ENCODE measurements at places on chromosomes 2 and 18.

GRCh38 chr18:48521723-48522122 is 17.1 kb upstream of the CTIF start:
- no peak for DNase-seq

GRCh38 chr2:175432021-175432420 is 250.5 kb upstream of the ATP5MC3 start:
- DNase-seq, result no peak

DNA sequence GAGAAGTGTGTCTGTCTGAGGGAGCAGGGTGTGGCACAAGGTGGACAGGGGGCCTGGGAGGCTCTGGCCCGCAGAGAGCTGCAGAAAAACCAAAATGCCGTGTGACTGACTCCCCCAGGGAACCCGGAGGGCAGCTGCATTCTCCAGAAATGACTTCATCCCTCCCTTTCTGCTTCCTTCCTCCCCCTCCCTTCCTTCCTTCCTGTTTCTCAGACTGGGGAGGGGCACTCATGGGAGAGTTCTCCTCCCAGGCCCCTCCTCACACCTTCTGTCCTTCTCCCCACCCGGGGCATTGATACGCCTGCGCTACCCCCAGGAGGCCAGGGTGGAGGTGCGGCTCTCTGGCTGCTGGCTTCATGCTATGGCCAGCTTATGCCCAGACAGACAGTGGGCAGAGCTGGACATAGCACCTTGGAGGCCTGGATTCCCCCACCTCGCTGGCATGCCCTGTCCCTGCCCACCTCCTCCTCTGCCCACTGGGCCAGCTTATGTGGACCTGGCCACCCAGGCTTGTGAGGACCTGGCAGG is 8.2 kb upstream of the GPR17 start:
- no peak for DNase-seq

- DNase-seq, result no peak
These were observed 7.7 kb downstream of the ITSN2 start for GRCh38 chr2:24352664-24353063.

DNA sequence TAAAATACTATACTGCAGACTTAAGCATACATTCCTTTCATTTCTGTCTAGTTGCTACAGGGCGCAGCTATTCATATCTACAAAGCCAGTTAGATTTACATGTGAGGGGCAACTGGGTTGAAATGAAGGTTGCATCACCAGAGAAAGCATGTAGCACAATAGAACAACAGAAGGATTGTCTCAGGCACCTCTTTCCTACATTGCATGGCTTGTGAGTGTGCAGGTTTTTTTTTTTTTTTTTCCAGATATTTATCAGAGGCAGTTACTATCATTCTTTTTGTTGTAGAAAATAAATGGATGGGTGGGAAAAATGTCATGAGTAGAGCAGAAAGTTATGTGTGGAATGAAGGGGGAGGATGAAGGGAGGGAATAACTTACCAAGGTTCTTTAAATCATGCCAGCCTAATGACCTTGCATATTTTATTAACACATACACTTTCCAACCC is 86.8 kb downstream of the ERBB4 start:
- no peak for DNase-seq

DNA sequence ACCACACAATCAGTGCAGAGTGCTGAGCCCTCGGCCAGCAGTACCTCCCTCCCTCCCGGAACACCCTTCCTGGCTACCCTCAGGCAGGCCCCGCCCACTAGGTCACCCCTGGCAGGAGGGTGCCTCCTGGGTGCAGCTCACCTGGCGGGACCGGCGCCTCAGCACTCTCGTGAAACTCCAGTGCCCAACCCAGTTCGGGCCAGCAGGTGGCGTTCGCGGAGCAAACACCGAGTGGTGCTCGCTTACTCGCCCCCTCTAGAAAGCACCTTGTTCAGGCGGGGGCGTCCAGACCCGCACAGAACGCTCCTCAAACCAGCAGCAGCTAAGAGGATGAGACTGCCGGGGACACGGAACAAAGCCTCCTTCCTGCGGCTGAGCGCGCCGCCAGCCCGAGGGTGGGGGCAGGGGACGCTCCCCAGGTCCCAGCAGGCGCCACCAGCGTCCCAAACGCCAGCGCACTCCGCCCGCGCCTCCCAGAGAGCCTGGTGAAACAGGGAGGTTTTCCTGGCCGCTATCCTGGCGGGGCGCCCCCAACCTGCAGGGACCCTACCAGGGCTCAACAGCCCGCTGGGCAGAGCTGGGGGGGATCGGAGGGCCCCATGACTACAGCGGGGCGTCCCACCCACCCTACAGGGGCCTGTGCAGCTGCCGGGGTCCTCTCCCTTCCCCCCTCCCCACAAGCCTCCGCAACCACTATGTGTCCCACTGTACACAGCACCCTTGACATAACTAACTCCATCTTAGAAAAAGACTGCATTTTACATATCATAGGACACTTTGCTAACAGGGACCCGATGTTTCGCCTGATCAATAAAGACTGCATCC is 44.7 kb downstream of the MRPS5 start:
- DNase-seq, result peak; percentile 93

GRCh38 chr18:35451032-35451431 is 46.7 kb downstream of the INO80C start:
- DNase-seq, result no peak

DNA sequence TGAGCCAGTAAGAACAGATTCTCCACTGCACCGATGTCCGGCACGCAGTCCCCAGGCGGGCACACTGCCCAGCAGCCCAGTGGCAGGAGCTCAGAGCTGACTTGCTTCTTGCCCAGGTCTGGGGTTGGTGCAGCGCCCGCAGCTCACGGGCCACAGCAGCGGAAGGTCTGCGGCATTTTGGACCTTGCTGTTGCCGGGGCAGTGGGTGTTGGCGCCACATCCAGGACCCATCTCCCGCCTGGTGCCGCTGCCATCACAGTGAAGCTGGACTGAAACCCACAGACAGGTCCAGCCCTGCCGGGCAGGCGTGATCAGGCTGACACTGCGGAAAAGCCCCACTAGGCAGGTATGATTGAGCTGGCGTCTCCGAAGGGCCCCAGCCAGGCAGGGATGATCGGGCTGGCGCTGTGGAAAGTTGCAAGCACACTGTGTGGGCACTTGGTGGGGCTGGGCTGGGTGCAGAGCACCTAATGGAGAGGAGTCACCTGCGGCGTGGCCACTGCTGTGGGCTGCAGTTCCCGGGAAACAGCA is 75.5 kb downstream of the SLC66A2 start:
- DNase-seq, result no peak

- no peak for DNase-seq
These were observed 87.4 kb downstream of the MDH1 start for GRCh38 chr2:63676135-63676534.

GRCh38 chr2:61178603-61179545 is 16.9 kb downstream of the C2orf74 start:
- DNase-seq, result peak; percentile 28

DNA sequence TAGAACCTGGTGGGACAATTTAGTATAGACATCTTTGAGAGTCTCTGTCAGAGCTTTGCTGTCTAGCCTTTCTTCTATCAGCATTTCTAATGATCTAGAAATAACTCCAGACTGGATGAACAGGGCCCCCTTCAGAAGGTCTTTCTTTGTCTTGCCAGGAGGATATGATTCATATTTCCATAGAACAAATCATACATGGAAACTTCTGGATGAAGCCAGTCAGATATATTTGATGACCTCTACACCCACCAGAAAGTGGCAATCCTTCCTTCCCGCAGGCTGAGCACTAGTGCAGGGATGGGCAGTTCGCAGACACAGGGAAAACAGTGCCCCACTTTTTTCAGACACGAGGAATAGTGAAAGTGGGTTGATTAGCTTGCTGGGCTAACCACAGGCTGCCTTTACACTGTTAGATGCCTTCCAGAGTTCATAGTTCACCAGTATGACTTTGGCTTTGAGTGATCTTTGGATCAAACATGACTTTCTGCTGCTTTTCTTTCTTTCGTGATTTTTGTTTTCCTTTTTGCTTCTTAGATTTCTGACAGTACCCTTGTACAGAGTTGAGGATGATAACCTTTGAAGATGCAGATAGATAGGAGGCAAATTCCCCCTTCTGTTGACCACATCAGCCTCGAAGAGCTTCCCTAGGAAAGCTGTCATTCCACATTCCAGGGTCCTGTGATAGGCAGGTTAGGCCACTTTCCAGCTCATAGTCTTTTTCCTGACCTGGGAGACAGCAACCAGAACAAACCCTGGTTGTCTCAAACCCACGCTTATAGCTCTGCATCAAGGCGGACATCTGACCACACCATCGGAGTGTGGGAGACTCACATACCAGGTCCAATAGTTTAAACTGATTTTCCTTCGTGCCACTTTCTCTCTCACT is 237.0 kb downstream of the ZNF407 start:
- no peak for DNase-seq

GRCh38 chr2:42317486-42317885 is 43.5 kb downstream of the COX7A2L start:
- no peak for DNase-seq

DNA sequence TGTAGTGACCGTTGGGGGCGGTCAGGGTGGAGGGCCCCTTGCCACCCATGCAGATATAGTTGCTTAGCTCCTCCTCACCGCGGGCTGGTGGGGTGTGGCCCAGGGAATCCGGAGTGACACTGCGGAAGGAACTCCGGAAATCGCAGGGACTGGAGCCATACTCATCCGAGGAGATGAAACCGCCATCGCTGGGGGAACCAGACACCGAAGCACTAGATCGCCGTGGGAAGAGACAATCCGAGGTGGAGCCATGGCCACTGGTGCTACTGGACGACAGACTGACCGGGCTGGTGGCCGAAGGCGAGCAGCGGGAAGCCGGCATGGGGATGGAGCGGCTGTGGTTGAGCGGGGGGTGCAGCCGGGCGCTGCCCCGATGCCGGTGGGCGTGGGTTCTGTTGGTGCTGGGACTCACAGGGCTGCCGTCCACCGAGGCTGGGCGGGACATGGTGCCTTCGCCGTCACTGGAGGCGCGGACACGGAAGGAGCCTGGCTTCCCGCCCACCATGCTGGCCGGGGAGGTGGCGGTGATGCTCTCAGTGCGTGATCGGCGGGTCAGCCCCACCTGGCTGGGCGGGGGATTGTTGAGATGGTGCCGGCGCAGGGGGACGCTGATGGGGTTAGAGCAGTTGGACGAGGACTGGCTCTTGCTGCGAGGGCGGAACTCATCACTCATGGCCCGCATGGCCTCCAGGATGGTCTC is 2.2 kb downstream of the IRS1 start:
- DNase-seq, result no peak

DNA sequence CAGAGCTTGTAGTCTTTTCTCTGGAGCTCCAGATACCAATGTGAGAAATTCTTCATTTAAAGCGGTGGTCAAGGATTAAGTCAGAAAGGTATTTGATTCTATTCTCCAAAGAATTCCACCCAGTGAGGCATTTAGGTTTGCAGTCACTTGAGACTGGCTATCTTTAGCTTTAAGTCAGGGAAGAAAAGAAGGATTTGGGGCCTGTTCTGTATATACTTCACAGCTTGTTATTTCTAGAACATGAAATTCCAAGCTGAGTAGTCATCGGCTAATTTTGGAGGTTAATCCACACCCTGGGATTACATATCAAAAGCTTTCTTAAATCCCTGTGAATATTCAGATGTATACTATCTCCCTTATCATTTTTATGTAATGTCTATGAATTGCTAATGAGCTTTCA is 39.4 kb downstream of the MYOM1 start:
- DNase-seq, result no peak

DNA sequence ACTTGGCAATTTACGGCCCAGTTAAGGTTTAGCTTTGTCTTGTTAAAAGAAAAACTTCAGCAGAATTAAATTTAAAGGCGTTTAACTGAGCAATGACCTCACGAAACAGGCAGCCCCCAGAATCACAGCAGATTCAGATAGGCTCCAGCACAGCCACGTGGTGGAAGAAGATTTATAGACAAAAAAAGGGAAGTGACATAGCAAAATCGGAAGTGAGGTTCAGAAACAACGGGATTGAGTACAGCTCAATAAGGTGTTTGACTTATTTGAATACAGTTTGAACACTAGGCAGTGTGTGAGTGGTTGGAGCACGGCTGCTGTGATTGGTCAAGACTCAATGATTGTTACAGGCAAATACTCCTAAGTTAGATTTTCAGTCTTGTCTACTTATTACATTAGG is 79.8 kb downstream of the MOGAT1 start:
- DNase-seq, result no peak

GRCh38 chr2:108403494-108403893 is 25.7 kb downstream of the SULT1C4 start:
- DNase-seq, result no peak

- DNase-seq, result no peak
These were observed 16.6 kb upstream of the CCNYL1 start for GRCh38 chr2:207694811-207695281.

DNA sequence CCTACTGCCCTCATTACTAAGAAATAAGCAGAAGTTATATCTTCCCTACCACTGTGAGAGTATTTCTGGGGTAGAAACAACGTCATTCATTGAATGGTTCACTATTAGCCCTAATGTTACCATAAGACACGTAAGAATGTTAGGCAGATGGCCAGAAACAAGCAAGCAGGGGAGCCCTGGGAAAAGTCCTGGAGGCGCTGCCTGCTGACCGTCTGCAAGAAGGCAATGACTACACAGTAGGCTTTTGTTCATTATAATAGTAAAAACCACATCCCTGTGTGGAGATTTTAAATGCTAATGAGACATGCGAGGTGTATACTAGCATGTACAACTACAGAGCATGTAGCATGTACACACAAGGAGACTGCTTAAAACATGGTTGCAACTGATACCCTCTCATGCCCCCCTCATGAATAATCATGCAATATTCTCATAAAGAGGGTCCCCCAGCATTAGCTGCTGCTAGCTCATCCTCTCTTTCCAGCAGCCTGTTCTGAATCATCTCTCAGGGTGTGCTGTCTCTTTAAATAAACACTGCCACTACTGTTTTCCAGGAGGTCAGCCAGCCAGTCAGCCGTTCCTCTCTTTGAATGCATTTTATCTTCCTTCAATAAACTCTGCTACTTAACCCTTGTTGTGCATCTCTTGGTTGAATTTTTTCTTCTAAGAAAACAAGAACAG is 23.6 kb downstream of the SUCLG1 start:
- no peak for DNase-seq

DNA sequence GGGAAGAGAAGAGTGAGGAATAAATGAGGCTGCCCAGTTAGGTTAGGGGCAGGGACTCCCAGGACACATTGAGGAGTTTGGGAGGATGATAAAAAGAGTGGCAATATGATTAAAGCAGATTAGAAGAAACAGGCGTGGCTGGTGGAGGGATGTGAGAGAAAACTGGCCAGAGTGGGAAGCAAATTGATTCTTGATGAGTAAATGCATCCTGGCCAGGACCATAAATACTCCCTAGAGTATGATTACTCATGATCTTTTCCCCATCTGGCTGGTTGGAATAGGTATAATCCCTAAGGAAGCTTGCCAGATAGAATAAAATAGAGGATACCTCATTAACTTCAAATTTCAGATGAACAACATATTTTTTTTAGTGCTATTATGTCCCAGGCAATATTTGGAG is 21.5 kb upstream of the DAW1 start:
- DNase-seq, result no peak

DNA sequence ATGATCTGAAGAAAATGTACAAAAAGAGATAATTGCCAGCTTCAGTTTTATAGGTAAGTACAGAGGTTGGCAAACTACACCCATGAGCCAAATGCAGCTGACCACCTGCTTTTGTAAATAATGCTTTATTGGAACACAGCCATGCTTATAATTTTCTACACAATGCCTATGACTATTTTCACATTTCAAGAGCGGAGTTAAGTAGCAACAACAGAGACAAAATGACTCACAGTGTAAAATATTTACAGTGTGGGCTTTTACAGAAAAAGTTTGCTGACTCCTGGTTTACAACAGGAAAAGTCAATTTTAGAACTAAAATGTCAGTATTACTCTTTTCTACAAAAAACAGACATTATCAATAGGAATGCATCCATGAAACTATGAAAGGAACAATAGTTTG is 26.0 kb downstream of the CWC22 start:
- no peak for DNase-seq

GRCh38 chr18:26482569-26482968 is 65.8 kb downstream of the KCTD1 start:
- no peak for DNase-seq
